ENCODE measurements at places on chromosomes 3 and 15.

DNA sequence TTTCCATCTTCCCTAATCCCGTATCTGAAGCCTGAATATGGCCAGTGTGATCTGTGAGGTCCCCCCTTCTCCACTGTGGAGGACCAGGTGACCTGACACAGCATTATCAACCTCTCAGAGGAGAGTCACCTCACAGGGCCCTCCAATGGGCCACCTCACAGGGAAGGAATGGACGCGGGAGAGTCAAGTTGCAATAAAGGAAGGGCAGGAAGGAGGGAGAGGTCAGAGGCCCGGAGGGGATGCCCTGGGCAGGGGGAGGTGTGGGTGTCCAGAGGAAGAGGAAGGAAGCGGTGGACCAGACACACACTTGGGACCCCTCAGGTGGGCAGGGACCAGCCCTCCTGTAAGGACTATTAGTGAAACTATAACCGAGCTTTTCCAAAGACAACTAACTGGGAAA is 14.6 kb upstream of the LRRC15 start:
- no peak for DNase-seq

- DNase-seq, result peak; percentile 74
Measured at GRCh38 chr3:105518806-105519418, 152.2 kb downstream of the ALCAM start.

DNA sequence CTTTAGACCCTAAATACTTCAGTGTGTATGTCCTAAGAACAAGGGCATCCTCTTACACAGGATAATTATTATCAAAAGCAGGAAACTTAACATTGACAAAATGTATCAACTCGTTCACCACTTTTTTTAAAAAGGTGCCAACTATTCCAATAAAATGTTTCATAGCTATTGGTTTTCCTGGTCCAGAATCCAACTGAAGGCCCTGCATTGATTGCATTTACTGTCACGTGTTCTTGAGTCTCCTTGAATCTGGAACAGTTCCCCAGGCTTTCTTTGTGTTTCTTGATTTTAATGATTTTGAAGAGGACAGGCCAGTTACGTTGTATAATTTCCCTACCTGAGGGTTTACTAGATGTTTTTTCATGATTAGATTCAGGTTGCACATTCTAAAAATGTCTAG is 94.6 kb upstream of the ARHGEF3 start:
- DNase-seq, result no peak

DNA sequence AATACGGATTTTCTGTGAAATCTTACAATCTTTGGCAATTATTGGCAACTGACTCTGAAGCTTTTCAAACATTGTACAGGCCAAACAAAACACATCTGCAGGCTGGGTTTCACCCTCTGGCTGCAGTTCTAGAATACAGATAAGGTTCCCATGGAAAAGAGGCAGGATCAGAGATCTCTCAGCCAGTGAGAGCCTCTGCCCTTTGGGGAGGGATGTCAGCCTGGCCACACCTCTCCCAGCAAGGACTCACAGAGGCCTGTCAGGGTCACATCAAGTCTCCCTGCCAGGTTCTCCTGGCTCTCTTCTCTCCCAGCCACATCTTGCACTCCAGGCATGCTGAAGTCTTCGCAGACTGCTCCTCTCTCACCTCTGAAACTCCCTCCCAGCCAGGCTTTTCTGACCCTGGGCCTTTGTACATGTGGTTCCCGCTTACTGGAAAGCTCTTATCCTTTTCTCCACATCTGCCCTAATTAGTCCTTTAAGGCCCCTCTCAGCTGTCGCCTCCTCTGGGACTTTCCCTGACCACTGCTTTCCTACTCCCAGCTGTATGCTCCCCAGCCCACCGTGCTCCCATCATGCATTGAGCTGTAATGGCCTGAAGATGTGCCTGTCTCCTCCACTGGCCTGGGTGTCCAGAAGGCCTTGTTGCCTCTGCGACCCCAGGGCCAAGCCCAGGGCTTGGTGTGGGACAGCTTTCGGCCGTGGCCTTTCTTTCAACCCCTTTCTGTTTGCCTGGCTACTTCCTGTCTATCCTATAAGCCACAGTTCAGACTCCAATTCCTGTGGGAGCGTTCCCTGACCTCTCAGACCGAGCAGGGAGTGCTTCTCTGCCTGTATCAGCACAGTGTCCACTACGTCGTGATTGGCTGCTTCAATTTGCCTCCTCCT is 4.3 kb downstream of the RBP1 start:
- DNase-seq, result no peak

GRCh38 chr3:81913886-81914663 is 152.6 kb upstream of the GBE1 start:
- no peak for DNase-seq

DNA sequence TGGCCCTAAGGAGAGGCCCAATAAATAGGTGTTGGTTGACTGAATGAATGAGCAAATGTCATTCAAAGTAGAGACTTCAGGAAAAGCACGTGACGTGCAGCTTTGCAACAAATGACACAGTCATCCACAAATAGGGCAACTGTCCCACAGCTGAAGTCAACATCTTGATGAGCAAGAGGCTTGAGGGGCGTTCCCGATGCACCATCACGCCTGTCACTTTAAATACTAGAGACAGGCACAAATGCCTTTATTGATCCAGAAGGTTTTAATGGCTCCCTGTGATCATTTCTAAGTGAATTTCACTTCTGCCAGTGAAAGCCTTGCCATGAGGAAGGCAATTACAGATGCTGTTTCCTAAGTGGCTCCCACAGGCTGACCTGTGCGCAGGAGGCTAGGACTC is 43.6 kb downstream of the ABTB1 start:
- DNase-seq, result no peak

GRCh38 chr15:83775738-83776137 is 121.8 kb downstream of the ADAMTSL3 start:
- DNase-seq, result no peak

DNA sequence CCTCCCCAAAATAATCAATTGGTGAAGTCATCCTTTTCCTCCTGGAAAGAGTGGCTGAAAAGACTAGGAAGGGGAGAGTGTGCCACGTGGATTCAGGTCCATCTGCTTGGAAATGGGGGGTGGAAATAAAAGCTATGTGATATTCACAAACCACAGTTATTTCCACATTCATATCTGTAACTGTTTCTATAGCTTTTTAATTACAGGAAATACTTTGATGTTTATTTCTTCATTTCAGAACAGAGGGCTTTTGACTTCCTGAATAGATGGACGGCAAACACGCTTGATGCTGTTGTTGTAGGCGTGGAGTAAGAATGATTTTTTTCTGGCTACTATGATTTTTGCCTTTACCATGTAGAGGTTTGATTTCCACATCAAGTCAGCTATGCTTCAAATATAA is 10.1 kb downstream of the AADACL2 start:
- DNase-seq, result no peak

GRCh38 chr15:25691544-25692430 is 171.3 kb downstream of the ATP10A start:
- no peak for DNase-seq

- DNase-seq, result no peak
Measured at GRCh38 chr3:172614340-172615274, 91.4 kb upstream of the TNFSF10 start.

GRCh38 chr3:71006810-71007785 is 576.4 kb downstream of the FOXP1 start:
- DNase-seq, result peak; percentile 0

DNA sequence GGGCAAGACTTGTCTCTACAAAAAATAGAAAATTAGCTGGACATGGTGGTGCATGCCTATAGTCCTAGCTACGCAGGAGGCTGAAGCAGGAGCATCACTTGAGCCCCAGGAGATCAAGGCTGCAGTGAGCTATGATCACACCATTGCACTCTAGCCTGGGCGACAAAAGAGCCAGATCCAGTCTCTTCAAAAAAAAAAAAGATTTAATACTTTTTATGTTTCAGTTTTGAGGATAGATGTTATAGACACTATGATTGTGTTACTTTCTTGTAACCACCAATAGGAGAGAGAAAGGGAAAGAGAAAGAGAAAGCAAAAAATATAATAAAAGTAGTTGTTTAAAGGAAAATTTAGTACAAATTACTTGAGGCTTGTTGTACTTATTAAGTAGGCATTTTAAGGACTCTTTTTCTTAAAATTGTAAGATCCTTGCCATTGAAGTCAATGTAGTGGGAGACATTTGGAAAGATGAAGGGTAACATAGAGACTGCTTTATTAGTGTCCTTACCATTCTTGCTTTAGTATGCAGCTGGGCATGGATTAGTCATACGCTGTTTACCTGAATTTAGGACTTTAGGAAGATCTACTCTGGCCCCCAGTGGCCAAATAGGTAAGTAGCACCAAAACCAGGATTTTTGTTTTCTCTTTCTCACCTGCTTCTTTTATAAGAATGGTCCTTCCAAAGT is 35.1 kb upstream of the ZDHHC23 start:
- peak; percentile 74 for DNase-seq

DNA sequence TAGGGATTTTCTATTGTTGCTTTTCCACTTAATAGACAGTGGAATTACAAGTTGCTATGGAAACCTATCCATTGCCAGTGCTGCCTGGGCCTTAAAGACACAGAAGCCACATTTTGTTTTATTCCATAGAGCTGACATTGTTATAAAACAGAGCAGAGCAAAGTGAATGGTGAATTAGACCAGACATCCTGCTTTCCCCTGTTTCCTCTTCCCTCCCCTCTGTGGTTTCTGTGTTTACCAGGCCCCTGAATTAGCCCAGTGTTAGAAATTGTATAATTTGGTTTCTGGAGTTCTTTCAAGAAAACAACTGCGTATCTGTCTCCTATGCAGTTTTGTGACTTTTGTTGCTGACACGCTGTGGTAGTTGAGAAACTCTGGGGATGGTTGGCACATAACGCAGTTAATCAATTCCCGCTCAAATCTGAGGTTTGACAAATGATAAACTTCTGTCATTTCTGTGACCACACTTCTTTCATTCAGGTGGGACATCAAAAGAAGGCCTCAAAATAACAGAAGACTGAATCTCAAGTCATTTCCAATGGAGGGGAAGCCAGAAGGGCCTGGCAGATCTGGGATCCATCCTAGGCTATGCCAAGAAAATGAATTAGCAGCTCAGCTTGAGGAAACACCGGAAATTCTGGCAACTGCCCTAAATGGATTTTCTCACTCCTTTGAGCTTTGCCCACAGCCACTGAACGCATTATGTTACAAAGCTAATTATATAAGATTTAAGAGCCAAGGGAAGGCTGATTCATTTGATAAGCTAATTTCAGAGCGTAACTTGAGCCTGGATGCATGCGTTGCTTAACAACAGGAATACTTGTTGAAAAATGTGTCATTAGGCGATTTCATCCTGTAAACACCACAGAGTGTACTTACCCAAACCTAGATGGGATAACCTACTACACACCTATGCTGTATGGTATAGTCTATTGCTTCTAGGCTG is 46.9 kb downstream of the NR1D2 start:
- peak; percentile 1 for DNase-seq

DNA sequence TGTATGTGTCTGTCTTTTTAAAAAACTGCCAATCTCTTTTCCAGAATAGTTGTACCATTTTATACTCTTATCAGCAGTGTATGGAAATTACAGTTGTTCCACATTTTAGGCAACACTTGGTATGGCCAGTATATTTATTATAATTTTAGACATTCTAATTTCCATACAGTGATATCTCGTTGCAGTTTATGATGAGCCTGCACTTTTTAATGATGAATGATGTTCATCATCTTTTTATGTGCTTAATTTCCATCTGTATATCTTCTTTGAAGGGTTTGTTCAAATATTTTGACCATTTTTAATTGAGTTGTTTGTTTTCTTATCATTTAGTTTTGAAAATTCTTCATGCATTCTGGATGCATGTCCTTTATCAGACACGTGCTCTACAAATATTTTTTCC is 57.0 kb upstream of the UBE2E2 start:
- no peak for DNase-seq

DNA sequence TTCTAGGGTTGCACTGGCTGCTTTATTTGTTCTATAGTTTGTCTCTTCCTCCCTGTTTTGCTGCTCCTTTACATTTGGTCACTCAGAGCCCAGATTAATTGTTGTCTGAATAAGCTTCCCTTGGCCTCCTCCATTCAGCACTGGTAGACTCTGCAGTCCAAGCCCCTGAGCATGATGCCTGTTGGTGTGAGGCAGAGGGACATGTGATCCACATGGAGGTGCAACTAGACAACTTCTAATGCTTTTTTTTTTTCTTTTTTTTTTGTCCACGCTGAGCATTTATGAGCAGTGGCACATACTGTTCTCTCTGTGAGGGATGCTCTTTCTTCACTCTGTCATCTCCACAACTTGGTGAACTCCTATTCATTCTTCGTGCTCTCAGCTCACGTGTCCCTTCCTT is 167.3 kb upstream of the TBC1D5 start:
- no peak for DNase-seq

DNA sequence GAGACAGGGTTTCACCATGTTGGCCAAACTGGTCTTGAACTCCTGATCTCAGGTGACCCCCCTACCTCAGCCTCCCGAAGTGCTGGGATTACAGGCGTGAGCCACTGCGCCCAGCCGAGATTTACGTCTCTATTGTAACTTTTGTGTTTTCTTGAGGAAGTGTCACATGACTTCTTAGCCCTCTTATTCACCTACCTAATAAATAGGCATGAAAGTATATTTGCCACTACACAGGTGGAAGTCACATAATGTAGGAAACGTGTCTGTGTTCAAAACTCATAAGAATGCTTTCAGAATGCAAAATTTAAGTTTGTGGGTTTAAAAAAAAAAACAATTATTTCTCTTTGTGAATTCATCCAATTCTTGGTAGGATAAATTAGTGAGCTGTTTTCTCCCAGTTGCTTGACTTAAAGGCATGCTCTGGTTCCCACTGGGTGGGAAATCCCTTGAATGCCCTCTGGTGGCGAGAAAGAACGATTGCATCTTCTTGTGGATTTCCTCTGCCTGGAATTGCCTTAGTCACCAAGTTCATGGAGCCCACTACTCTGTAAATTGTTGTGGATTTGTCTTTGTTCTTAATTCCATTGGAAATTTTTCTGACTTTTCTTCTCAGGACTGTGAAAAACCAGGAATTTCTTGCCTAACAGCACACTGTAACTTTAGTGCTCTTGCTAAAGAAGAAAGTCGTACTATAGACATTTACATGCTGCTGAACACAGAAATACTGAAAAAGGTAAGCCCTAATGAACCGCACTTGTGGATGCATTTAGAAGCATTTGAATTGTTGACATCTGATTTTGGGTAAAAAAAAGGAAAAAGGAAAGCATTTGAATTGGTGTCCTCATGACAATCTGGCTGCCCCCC is 82.2 kb upstream of the CTDSPL start:
- peak; percentile 41 for DNase-seq

DNA sequence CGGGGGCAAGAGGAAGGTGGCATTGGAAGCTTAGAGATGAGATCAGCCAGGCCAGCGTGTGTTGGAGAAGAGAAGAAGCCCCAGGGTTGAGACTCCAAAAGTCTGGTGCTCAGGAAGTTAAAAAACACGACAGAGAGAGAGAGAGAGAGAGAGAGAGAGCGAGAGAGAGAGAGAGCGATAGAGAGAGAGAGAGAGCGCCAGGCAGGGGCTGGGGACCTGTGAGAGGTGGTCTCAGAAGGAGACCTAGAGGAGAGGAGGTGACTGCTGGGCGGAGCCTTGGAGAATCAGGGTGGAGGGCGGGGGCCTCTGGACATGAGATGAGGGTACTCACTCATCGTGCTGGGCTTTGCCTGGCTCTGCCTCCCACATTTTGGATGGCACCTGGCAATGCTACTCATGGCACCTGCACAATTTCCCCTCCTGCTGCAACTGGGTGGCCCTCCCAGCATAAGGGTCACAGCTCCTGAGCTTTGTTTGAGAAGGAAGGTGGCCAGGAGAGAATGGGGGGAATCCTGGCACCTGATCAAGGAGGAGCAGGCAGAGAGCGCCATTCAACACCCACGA is 51.0 kb downstream of the FBLN2 start:
- no peak for DNase-seq

- DNase-seq, result no peak
Measured at GRCh38 chr3:124168271-124168670, 176.3 kb upstream of the ROPN1 start.
